Cardiac muscle cell (in vitro differentiated cells and primary cell): ENCODE measurements at places on chromosomes 6 and 20.

GRCh38 chr6:137661601-137662000 lies 167.4 kb upstream of the OLIG3 start:
- DNase-seq: no peak

GRCh38 chr20:47862574-47863240 lies 77.4 kb upstream of the SULF2 start:
- DNase-seq: no peak

- peak; percentile 7 for DNase-seq
These were observed 79.5 kb downstream of the SESN1 start for GRCh38 chr6:109015176-109015575.

- DNase-seq: no peak
These were observed 4.8 kb upstream of the RBPJL start for GRCh38 chr20:45301824-45302271.

GRCh38 chr6:82617648-82618047 lies 254.0 kb downstream of the TPBG start:
- no peak for DNase-seq
